Lower lobe of right lung (tissue), 2 donors: ENCODE measurements at places on chromosomes 12 and 14.
A peak's percentile ranks its signal among the peaks of the same experiment; 100 is the strongest.

- no peaks in the 10 kb centered on the region for H3K27me3 ChIP-seq
- no peak overlapping the region for H3K27ac ChIP-seq
- no peak overlapping the region for H3K4me3 ChIP-seq
- DNase-seq, result no peak
- H3K4me1 ChIP-seq, result no peaks in the 10 kb centered on the region
Measured at GRCh38 chr12:112367965-112368364, 14.3 kb downstream of the HECTD4 start.

GRCh38 chr14:72743626-72744025, 150.3 kb downstream of the DPF3 start:
- H3K4me1 ChIP-seq, result no peaks in the 10 kb centered on the region
- H3K27ac ChIP-seq, result no peak overlapping the region
- H3K27me3 ChIP-seq, result no peaks in the 10 kb centered on the region
- no peaks in the 10 kb centered on the region for H3K36me3 ChIP-seq
- no peak for DNase-seq

DNA sequence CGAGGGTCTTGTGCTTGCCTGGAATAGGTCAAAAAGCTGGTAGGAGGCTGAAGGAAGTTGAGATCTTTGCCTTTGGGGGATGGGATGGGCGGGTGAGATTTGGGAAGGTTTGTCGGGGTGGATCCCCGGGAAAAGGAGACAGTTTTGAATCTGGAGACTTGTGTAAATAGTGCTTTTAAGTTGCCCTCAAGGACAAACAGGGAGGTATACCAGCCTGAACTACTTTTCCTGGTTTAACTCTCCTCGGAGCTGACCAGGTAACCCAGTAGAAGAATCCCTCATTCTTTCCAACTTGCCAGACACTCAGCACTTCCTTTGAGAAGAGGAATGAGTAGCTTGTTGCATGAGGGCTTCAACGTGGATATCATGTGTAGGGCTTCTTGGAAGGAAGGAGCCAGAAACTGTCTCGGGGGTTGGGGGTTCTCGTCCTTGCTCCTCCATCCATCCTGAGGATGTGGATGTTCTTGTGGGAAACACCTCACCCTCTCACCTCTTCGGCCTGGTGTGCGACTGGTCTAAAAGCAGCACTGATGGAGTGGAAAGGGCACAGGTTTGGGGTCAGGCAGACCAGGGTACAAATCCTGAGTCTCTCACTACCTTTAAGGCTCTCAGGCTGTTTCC, 1.9 kb downstream of the TEAD4 start:
- H3K36me3 ChIP-seq, result no peaks in the 10 kb centered on the region
- H3K4me1 ChIP-seq, result peaks cover 24% of the 10 kb centered on the region
- H3K4me3 ChIP-seq, result peak overlapping the region; percentile 57
- H3K27me3 ChIP-seq, result peaks cover 3% of the 10 kb centered on the region
- no peak for DNase-seq

DNA sequence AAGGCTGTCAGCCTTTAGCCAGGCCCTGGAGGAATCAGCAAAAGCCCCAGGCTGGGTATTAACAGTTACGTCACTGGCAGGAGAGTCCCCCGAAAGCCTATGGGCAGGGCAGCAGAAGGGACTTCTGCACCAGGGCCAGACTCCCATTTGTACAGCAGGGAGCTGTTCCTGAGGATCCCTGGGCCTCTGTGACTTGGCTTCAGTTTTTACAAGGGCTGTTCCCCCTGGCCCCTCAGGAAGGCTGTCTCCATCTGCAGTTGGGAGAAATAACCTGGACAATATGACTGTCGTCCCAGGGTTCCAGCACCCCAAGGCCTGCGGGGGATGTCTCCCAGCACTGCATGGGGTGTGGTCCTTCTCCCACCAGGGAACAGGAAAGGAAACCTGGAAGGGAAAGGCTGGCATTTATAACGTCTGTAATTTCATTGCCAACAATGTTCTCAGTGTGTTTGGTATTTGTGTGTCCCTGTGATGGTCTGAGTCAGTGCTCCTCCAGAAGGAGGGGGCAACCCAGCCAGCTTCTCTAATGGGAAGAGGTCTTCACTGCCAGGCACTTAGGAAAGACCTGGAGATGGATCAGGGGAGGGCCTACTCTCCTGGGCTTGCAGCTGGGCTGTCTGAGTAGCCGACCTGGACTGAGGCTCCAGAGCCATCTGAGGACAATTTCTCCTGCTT, 42.4 kb downstream of the ERH start:
- no peaks in the 10 kb centered on the region for H3K36me3 ChIP-seq
- H3K27me3 ChIP-seq, result no peaks in the 10 kb centered on the region
- no peak for DNase-seq
- no peak overlapping the region for H3K4me3 ChIP-seq
- H3K4me1 ChIP-seq, result no peaks in the 10 kb centered on the region

DNA sequence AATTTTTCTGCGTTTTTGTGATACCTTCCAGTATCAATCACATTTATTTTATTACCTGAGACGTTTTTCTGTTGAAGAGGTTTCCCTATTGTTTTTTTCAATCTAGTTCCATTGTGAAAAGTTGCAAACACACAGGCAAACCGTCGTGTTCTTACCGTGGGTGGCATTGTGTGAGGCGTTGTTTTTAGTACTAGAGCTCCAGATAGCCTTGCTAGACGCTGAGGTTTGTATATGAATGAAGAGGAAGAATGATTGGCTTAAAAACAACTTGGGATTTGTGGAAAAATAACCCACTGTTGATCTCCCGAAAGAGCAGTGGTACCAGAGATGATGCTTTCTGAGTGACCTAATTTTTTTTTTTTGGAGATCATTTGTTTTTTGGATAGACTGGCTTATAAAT, 1.0 kb downstream of the SOCS4 start:
- peak overlapping the region; percentile 87 for H3K4me3 ChIP-seq
- no peaks in the 10 kb centered on the region for H3K27me3 ChIP-seq
- H3K27ac ChIP-seq, result no peak overlapping the region
- H3K4me1 ChIP-seq, result peaks cover 50% of the 10 kb centered on the region

DNA sequence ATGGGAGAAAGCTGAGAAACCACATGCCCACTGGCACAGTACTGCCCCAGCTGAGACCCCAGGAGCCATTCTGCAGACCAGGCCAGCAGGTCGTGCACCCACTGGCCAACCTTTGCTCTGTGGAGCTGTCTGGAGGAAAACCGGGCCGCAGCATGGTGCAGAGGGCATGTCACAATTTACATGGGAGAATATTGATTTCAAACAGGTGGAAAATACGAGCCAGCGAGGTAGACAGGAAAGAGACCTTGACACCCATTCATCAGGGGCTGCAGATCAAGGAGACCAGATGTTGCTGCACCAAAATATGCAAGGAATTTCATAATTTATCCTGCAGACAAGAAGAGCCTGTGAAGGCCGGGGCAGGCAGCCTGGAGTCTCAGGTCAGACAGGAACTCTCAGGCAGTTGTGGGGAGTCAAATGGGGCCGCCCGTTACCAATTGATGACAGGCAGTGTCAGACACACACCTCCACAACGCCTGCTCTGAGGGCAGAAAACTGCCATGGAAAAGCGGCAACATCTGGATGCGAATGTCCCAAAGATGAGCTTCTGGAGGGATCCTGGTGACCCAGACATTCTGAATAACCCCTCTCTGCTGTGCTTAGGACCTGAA, 74.6 kb upstream of the BCL11B start:
- H3K27me3 ChIP-seq, result no peaks in the 10 kb centered on the region
- no peaks in the 10 kb centered on the region for H3K36me3 ChIP-seq
- no peak overlapping the region for H3K4me3 ChIP-seq
- no peak for DNase-seq

DNA sequence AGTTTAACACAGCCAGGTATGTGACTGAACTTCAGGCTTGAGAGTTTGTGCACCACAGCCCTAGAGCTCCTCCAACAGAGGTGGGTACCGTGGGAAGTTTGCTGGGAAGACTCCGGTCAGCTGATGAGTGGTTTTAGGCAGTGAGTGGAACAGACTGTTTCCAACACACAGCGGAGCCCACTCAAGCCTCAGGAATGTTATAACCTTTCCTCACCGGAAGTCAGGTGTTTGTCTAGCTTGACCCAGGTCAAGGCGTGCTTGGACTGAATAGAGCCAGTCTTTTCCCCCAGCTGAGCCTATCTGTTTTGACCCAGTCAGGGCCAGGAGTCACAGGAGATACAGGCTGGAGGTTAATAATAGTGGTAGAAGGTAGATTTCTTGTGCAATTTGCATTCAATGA, 138.4 kb upstream of the PARP11 start:
- H3K4me1 ChIP-seq, result no peaks in the 10 kb centered on the region
- H3K27ac ChIP-seq, result peak overlapping the region; percentile 75
- DNase-seq, result peak; percentile 71
- no peaks in the 10 kb centered on the region for H3K27me3 ChIP-seq
- no peak overlapping the region for H3K4me3 ChIP-seq

DNA sequence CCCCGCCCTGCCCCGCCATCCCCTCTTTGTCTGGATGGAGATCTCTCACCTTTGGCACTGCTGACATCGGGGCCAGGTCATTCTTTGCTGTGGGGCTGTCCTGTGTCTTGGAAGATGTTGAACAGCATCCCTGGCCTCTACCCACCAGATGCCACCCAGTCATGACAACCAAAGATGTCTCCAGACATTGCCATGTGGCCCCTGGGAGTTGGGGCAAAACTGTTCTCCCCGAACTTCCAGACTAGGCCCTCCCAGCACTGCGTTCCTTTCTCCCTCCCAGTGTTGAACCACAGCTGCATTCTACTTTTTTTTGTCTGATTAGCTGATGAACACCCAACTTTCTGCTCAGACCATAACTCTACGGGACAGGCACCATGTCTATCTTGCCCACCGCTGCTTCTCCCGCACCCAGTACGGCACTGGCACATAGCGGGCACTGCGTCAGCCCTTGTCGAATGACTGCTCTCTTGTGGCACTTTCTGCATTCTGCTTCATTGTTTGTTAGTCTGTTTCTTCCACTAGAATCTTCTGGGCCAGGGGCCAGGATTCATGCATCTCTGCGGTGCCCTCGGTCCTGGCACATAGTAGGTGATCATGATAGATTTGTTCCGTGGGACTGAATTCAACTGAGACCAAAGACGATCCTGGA, 13.1 kb upstream of the MYL2 start:
- no peaks in the 10 kb centered on the region for H3K36me3 ChIP-seq
- peaks cover 5% of the 10 kb centered on the region for H3K4me1 ChIP-seq
- no peak for DNase-seq
- H3K27ac ChIP-seq, result no peak overlapping the region
